ENCODE measurements at places on chromosomes 7 and 10.

DNA sequence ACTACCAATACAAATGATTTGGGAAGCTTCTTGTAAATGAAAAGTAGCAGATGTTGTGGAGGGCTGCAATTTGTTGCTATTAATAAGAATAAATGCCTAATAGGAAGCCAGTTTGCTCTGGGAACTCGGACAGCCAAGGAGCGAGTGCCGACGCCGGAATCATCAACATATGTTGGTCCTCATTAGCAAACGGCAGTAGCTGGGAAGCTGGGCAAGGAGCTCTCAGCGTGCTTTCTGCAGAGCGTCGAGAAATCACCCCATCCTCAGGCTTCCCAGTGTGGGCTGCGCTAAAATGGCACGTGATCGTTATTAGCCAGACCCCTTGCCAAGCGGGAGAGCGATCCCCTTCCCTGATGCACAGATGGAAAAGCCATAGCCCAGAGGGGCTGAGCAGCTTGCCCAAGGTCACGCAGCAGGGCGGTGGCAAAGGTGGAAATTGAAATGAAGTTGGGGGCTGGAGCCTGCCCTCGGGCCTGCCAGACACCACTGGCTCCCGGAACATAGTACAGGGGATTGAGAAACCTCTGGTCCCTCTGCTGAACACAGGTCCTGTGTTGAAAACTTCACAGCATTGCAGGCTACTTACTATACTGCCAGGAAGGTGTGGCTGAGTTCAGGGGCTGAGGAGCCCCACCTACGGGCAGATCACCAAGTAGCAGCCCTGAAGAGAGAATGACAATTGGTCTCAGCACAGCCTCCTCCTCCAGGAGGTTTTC is 326.9 kb downstream of the PLXNA4 start:
- H3K36me3 ChIP-seq, result no peaks in the 10 kb centered on the region
- no peak overlapping the region for H3K4me3 ChIP-seq
- DNase-seq, result no peak
- H3K4me1 ChIP-seq, result no peaks in the 10 kb centered on the region
- H3K27ac ChIP-seq, result no peak overlapping the region

DNA sequence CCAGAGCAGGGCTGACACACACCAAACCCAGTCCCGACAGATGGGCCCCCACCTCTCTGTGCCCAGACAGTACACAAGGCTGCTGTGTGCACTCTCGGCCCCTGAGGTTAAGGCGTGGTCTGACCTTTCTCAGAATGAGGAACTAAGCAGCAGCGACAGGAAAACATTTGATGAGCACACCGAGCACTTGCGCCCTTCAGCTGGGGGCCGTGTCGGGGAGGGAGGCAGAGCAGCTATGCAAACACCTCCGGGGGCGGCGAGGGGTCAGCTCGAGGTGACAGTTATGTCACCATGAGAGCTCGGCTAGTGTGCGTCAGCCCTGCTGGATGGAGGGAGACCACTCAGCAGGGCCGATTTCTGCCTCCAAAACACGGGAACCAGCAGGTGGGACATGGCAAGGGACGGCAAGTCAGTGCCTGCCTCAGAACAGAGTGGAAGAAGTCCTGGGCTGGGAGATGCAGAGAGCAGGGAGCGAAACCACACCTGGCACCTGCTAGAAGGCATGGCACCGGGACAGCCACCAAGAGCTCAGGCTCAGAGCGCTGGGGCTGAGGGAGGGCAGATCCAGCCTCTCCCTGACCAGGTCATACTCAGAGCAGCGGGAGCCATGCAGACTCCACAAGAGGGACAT is 57.4 kb downstream of the CHST15 start:
- no peaks in the 10 kb centered on the region for H3K36me3 ChIP-seq
- H3K4me1 ChIP-seq, result peaks cover 19% of the 10 kb centered on the region
- DNase-seq, result peak; percentile 62

DNA sequence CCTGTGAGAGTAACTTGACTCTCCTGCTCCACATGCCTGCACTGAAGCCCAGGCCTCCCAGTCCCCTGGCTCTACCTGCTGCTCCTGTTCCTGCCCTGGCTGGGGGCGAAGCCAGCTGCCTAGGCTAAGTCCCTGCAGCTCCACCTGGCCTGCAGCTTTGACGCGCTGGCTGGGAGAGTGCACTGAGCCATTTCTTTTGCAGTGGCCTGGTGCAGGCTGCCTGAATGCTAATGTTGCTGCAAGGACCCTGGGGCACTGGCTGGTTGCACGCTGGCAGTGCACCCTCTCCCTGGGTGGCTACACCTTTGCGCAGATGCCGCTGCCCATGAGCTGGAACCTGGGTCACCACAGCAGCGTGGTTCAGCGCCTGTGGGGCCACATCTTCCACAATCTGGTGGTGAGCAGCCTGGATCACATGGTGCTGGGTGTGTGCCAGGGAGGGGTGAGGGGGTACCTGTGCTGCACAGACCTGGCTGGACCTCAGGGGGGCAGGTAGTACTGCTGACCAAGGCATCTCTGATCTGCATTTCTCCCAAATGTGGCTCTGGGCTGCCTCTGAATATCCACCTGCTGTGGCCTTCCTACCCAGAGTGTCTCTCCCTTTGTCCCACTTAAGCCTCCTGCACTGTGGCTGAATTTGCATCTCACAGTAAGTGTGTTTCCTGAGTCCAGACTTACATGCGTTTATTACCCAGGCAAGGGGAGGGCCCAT is 20.0 kb downstream of the IMPDH1 start:
- H3K36me3 ChIP-seq, result no peaks in the 10 kb centered on the region
- peaks cover 4% of the 10 kb centered on the region for H3K4me1 ChIP-seq
- no peak overlapping the region for H3K27ac ChIP-seq
- H3K27me3 ChIP-seq, result peaks cover 6% of the 10 kb centered on the region
- no peak overlapping the region for H3K4me3 ChIP-seq

DNA sequence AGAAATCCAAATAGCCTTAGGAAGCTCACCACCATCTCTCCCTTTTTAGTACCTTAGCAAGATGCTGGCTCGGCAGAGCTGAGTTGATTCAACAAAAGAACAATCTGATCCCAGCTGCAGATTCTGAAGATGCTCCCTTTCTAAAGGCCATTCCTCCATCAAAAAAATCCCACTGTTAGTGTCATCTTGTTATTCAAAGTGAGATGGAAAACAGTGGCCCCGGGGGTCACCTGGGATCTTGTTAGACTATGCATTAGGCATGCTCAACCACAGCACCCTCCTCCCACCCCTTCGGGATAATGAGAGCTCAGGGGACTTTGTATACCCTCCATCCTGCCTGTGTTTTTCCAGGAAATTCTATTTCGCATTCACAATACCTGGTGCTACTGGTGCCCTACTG is 2.4 kb downstream of the NCAPG2 start:
- no peaks in the 10 kb centered on the region for H3K27me3 ChIP-seq
- H3K36me3 ChIP-seq, result peaks cover 34% of the 10 kb centered on the region
- peak overlapping the region; percentile 92 for H3K4me3 ChIP-seq
- no peak for DNase-seq
- peaks cover 52% of the 10 kb centered on the region for H3K4me1 ChIP-seq

DNA sequence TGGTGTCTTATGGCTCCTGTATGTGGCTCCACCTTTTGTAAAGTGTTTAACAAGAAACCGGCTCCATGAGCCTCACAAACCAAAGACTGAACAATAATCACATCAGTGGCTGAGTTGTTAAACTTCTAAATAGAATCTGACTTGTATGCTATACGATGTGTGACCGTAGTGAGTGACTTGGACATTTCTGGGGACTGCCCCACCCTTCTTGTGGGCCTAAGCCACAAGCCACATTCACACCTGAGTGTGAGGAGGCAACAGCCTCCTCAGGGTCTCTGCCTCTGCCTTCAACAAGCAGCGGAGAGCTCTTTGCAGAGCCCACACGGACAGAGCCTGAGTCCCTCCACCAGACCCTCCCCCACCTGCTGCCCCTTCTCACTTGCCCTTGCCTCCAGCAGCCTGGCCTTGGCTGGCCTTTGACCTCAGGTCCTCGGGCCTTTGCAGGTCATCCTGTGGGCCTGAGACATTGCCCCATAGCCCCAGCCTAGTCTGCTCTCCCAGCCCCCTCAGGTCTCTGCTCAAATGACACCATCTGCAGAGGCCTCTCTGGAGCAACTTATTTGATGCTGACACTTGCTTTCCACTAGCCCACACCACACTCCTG is 156.8 kb upstream of the TNS3 start:
- no peak overlapping the region for H3K27ac ChIP-seq
- DNase-seq, result no peak
- no peaks in the 10 kb centered on the region for H3K36me3 ChIP-seq
- no peaks in the 10 kb centered on the region for H3K27me3 ChIP-seq

- no peaks in the 10 kb centered on the region for H3K4me1 ChIP-seq
- H3K36me3 ChIP-seq, result peaks cover 1% of the 10 kb centered on the region
- DNase-seq, result no peak
- H3K27ac ChIP-seq, result no peak overlapping the region
Measured at GRCh38 chr7:52294942-52295341, 740.5 kb upstream of the POM121L12 start.

DNA sequence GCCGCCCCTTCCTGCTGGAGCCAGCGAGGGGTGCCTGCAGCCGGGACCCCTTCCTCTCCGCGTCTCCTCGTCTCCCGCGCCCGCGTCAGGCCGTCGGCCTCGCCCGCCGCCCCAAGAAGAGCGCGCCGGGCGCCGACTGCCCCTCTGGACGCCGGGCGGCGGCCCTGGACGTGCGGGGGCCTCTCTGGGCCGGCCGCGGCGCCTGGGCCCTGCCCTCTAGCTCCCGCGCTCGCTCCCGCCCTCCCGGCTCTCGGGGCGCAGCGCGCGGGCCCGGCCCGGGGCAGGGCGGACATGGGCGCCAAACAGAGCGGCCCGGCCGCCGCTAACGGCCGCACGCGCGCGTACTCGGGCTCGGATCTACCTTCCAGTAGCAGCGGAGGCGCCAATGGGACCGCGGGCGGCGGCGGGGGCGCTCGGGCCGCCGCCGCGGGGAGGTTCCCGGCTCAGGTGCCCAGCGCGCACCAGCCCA is 704 bp downstream of the ZNRF2 start:
- H3K27me3 ChIP-seq, result no peaks in the 10 kb centered on the region
- DNase-seq, result peak; percentile 56
- peak overlapping the region; percentile 33 for H3K27ac ChIP-seq
- H3K4me3 ChIP-seq, result peak overlapping the region; percentile 79
- H3K36me3 ChIP-seq, result peaks cover 8% of the 10 kb centered on the region

DNA sequence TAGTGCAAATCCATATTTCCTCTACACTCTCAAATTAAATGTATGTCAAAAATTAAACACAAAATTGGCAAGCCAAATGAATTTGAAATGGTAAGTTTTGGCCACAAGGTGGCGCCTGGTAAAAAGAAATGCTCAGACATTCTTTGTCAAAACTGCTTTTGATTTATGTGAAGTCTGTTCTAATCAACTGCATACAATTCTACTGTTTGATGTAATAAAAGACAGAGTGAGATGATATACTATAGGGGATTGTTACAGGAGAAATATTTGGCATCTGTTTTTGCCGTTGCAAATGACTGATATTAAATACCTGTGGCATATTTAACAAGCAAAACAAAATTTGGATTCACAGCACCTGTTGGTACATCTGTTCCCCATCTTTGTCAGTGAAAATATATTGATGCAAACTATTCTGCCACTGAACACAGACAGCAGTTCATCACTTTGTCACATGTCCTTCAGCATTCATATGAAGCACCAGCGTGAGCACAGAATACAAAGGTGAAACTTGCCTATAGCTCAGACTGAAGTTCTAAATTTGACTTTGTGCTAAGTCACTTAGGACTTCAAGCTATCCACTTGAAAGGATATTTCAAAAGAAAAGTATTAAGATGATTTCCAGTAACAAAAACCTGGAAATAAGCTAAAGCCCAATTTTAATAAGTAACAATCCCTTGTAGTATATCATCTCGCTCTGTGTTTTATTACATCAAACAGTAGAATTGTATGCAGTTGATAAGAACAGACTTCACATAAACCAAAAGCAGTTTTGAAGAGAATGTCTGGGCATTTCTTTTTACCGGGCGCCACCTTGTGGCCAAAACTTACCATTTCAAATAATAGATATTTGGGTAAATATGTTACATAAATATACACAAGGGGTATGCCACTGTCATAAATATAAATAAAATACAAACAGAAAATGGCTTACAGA is 10.2 kb upstream of the CH25H start:
- peaks cover 11% of the 10 kb centered on the region for H3K4me1 ChIP-seq
- DNase-seq, result peak; percentile 69
- no peaks in the 10 kb centered on the region for H3K27me3 ChIP-seq
- no peaks in the 10 kb centered on the region for H3K36me3 ChIP-seq
- H3K4me3 ChIP-seq, result no peak overlapping the region

GRCh38 chr7:617614-618538 is 98.2 kb upstream of the PDGFA start:
- H3K36me3 ChIP-seq, result peaks cover 40% of the 10 kb centered on the region
- H3K27ac ChIP-seq, result peak overlapping the region; percentile 99
- H3K4me3 ChIP-seq, result peak overlapping the region; percentile 88
- no peaks in the 10 kb centered on the region for H3K27me3 ChIP-seq
- peak; percentile 47 for DNase-seq

- H3K4me1 ChIP-seq, result peaks cover 13% of the 10 kb centered on the region
- H3K27me3 ChIP-seq, result peaks cover 6% of the 10 kb centered on the region
- peak; percentile 47 for DNase-seq
Measured at GRCh38 chr7:102834999-102835398, 77.8 kb upstream of the LRRC17 start.

DNA sequence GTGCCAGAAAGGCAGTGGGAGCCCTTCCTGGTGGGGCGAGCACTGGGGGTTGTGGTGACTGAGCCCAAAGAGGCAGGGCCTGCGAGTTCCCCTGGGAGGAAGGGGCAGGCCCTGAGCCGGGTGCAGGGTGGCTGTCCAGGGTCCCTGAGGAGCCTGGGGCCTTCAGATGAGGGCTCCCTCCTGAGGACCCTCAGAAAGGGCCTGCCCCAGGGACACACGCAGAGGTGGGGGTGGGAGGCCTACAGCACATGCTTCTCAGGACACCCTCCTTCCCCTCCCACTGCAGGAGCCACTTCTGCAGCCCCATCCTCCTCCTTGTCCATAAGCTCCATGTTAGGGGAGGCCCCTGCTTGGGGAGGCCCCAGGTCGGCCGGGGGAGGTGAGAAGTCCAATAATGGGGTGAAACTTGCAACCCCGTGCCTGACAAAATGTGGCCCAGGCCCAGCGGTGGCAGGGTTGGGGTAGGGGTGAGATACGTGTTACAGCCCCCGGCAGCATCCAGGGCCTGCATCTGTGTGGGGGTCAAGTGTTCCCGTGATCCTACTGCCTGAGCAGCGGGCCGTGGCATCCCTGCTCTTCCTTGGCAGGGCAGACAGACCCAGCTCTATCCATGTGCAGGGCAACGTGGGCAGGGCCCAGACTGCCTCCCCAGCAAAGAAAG is 31.8 kb upstream of the RET start:
- peaks cover 3% of the 10 kb centered on the region for H3K4me1 ChIP-seq
- DNase-seq, result no peak
- H3K4me3 ChIP-seq, result no peak overlapping the region

- no peak overlapping the region for H3K4me3 ChIP-seq
- no peaks in the 10 kb centered on the region for H3K36me3 ChIP-seq
- no peak overlapping the region for H3K27ac ChIP-seq
- no peaks in the 10 kb centered on the region for H3K27me3 ChIP-seq
Measured at GRCh38 chr7:121985476-121986030, 112.6 kb downstream of the PTPRZ1 start.

- no peak for DNase-seq
- H3K4me1 ChIP-seq, result no peaks in the 10 kb centered on the region
- H3K36me3 ChIP-seq, result no peaks in the 10 kb centered on the region
Measured at GRCh38 chr10:20871970-20872369, 25.1 kb downstream of the NEBL start.

- H3K36me3 ChIP-seq, result no peaks in the 10 kb centered on the region
- no peak for DNase-seq
- H3K27me3 ChIP-seq, result no peaks in the 10 kb centered on the region
- peaks cover 30% of the 10 kb centered on the region for H3K4me1 ChIP-seq
Measured at GRCh38 chr10:89395141-89395540, 2.7 kb downstream of the IFIT1 start.

GRCh38 chr7:37289367-37289766 is 159.3 kb downstream of the ELMO1 start:
- H3K27ac ChIP-seq, result peak overlapping the region; percentile 17
- no peak for DNase-seq
- no peaks in the 10 kb centered on the region for H3K27me3 ChIP-seq

Data from activated T-cell treated with anti-CD3 and anti-CD28 coated beads, Interleukin-2, amount 50 U/mL, for 72 hours (primary cell).